Ovary (tissue), 10 donors: ENCODE measurements at places on chromosomes 2 and 18.

GRCh38 chr2:176677746-176678265 lies 408.6 kb downstream of the MTX2 start:
- DNase-seq: no peak

GRCh38 chr18:50439460-50440015 lies 64.7 kb downstream of the SKA1 start:
- no peak for DNase-seq

DNA sequence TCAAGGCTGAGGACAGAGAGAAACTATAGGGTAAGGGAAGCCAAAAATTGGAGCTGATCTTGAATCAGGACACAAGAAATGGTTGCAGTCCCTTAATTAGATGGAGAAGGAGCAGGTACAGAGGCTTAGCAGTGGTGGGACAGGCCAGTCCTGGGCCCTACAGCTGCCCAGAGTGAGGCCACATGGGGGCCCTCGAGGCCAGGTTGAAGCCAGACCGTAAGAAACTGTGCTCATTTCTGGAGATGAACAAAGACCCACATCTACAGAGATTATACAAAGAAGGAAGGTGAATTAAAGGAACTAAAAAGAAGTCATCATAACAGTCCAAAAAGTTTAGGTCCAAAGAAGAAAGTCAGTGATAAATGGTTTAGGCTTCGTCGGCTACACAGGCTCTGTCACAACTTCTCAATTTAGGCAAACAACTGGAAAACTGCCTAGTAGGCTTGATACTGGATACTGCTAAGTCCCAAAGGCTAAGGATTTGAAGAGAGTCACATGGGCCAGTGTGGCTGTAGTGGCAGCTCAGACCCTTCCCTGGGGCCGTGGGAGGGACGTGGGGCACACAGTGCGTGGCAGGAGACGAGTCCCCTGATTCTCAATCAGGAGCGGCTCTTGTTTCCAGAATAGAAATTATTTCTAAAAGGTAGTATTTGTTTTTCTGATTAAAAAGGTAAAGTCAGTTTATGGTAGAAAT lies 50.4 kb upstream of the CNGA3 start:
- DNase-seq: no peak

DNA sequence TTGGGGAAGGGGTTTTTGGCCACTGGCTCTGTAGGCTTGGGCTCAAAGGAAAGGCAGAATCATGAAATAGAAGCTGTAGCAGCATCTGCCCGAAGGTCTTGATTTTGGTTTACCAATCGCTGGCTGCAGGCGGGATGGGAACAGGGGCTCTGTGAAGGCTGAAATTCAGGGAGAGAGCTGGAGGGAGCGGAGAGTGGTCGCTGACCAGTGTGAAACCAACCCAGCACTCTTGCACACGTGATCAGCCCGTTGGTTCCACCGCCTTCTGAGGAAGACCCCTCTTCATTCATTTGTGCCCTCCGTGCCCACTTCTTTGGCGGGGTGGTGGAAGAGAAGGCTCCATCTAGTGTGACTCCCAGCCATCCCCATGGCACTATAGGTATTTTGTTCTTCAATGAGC lies 82.6 kb downstream of the KLHL29 start:
- DNase-seq: no peak

DNA sequence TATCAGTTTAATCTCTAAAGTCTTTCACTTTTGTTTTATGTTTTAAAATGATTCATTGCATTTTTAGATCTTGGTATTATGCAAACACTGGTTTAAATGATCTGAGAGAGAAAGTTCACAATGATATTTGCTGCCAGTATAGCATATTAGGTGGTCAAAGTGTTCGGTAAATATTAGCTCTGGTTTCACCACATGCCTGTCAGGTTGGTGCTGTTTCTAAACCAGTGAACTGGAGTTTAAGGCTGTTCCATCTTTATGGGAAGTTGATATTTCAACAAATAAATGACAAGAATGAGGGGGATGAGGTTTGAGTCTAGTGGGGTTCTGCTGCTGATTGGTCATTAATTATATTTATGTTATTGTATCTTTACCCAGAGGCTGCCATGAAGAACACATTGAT lies 436.4 kb downstream of the DCDC2C start:
- DNase-seq: no peak

DNA sequence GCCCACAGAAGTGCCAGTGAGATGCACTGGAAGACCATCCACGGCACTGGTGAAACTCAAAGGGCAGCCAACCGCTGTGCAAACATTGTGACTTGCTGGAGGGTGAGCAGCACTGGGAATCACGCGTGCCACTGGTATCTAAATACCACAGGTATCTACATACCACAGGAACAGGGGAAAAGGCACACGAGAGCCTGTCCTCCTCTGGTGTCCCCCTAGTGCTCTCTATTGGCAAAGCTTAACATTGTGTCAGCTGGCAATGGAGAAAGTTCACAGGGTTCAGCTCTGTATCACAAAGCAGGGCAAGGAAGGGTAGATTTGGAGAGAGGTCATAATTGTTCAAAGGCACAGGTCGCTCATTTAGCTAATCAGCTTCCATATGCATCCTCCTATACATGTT lies 12.6 kb upstream of the SEC11C start:
- DNase-seq: no peak

GRCh38 chr2:126750506-126750905 lies 94.5 kb downstream of the GYPC start:
- DNase-seq: no peak

GRCh38 chr2:150182566-150183235 lies 304.8 kb downstream of the RND3 start:
- DNase-seq: no peak

- no peak for DNase-seq
Measured at GRCh38 chr18:63258749-63259566, 60.6 kb downstream of the BCL2 start.
